ENCODE measurements at places on chromosomes 7 and 10.

DNA sequence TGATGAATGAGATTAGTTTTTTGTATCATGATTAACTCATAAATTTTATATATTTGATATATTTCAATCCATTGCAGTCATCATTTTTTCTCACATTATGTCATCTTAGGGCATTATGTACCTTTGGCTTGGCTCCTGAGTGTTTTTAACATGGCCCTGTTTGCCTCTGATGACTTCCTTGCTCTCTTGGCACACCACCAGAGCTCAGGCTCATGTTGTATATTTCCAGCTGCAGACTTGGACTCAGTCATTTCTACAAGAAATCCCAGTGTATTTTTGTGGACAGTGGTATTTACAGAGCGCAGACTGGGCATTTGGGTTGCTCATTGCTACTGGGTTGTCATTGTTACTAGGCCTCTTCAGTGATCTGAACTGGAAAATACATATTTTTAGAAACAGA is 188.5 kb downstream of the ADRA2A start:
- DNase-seq = no peak

GRCh38 chr10:70680899-70681730 is 8.8 kb downstream of the ADAMTS14 start:
- DNase-seq = no peak

DNA sequence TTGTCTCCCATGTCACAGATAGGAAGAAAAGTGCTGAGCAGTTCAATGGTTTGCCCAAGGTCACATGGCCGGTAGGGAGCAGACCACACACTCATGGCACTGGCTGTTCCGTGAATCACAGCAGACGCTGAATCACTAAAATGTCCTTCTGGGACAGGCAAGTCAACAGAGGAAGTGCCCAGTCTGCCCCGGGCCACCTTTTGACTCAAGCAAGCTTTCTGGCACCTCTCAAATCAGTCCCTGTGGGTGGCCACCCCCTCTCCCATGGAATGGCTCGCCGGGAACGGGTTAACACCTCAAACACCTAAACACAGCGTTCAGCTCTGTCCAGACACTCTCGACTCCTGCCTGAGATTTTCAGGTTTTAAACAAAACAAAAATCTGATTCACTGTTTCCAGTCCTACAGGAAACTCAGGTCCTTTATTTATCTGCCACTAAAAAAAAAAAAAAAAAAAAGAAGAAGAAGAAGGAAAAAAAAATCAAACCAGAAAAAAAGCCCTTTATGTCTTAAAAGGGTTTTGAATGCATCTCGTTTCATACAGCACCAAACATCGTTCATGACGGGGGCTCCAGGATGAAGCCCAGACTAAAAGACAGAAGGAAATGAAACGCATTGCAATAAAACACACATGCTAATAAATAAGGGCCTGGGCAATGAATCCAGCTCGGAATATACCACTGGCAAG is 15.5 kb downstream of the CARD11 start:
- DNase-seq = peak; percentile 38

- DNase-seq = no peak
Measured at GRCh38 chr7:28808796-28809533, 149.2 kb downstream of the TRIL start.

DNA sequence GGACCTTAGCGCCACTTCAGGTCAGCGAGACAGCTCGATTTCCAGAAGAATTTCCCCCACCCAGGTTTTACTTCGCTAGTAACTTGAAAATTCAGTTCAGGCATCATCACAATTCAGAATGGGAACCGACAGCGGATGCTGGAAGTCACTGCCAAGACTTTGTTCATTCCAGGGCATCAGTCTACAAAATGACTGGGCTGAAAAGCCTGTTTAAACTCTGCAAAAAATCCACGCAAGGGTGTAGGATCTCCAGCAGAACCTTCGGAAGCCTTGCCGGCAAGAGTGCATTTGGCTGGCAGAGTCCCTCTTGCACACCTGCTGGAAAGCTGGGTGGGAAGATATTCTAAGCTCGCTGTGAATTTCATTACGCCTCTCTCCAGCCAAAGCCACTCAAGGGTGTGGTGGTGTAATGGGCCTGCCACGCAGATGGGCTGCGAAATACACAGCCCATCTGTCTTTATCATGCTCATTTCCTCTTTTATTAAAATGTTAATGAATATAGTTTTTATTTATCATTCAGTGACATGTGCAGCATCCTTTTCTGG is 672.0 kb upstream of the FOXK1 start:
- no peak for DNase-seq

- no peak for DNase-seq
Measured at GRCh38 chr7:151115836-151116418, 29.7 kb downstream of the AGAP3 start.

Measured in stimulated activated CD4-positive, alpha-beta T cell treated with anti-CD3 and anti-CD28 coated beads, Interleukin-12 subunit alpha, Interleukin-12 subunit beta, amount 100 ng/mL, for 4 hours (primary cell).